ENCODE measurements at places on chromosomes 3 and 15.

DNA sequence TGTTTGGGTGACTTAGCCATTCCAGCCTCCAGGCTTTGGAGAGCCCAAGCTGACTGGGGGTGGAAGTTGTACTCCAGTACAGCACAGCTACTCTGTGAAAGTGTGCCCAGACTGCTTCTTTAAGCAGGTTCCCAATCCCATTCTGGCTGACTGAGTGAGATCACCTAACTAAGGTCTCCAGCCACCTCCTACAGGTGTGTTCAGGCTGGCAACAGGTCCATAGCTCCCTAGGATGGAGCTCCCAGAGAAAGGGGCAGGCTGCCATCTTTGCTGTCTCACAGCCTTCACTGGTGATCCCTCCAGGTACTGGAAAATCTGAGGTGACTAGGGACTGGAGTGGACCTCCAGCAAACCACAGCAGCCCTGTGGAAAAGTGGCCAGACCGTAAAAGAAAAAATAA is 445.3 kb upstream of the KCNMB2 start:
- no peak for DNase-seq

GRCh38 chr15:77753281-77753873 is 120.7 kb upstream of the LINGO1 start:
- peak; percentile 7 for DNase-seq

DNA sequence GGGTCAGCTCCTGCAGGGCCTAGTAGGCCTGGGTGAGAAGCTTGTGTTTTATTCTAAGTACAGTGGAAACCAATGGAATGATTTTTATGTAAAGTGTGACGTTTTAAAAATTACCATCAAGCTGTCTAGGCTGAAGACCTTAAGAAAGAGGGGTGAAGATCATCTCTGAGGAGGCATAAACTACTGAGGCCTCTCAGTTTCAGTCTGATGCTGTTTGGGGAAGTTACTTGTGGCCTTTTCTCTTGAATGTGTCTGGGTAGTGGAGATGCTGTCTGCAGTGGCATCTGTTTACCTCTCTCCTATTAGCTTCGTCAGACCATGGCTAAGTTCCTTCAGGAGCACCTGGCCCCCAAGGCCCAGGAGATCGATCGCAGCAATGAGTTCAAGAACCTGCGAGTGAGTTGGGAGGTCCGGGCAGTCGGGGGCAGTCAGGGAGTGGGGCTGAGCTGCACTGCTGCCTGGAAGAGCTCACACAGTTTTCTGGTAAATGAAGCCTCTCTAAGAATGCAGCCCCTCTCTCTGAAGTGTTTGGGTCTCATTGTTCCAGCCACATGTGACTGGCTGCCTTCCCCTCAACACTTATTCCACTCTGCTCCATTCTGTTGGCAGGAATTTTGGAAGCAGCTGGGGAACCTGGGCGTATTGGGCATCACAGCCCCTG is 1.9 kb downstream of the IVD start:
- peak; percentile 44 for DNase-seq

GRCh38 chr3:126202276-126202675 is 21.9 kb upstream of the ALDH1L1 start:
- DNase-seq = no peak

GRCh38 chr15:81491414-81492096 is 117.5 kb upstream of the TMC3 start:
- no peak for DNase-seq

DNA sequence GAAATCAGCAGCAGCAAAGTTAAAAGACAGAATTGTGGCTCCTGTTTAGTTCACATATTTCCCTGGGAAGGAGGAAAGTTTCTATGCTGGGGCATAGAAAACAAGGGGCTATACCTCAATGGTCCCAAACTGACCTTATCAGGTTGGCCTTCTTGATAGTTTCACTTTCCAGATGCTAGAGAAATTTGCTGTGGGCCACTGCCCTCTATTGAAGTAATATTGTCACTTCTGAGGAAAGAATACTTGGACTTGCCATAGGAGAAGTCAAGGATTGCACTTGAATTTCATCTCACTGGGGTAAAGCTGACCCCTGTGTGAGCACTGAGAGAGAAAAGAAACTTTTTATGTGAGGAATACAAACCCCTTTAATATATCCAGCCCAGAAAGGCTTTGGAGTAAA is 49.3 kb upstream of the XCR1 start:
- no peak for DNase-seq

DNA sequence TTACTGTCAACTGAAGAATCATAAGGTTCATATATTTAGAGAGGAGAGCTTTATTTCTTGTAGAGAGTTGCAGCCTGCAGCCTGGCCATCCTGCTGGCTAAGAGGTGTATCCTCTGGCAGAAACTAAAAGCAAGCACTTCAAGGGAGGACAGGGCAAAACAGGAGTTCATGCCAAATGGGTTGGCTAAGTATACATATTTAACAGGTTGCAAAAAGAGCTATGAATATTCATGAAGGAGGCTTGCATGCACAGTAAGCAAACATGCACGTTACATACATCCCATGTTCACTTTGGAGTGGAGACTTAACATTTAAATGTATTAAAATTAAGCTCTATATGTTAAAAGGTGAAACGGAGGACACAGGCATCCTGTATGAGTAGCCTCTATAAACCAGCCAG is 354.4 kb downstream of the ERC2 start:
- DNase-seq = no peak

DNA sequence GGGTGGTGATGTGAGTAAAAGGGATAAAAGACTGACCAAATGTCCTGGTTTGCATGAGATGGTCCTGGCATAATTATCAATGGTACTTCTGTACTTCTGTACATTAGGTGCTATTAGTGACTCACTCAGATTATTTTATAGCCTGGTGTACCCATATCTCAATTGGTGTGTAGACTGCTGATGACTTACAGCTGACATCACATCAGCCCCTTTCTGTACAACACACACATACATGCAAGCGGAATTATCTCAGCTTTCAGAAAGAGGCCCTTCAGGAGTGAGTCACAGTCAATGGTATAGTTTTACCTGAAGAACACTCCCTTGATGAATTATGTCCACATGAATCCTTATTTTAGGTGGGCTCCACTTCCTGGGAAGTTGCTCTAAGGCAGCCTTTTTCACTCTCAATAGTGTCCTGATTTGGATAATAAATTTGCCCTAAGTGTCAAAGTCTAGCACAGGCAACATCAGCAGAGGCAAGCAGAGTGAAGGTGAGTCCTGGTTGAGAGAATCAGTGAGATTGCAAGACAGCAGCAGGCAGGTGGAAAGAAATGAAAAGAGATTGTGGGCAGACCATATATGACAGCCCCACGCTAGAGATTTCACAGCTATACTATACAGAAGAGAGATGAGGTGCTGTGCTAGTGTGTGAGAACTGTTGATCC is 137.0 kb downstream of the ZPLD1 start:
- no peak for DNase-seq

GRCh38 chr15:89363133-89363532 is 28.5 kb upstream of the POLG start:
- no peak for DNase-seq

- no peak for DNase-seq
Measured at GRCh38 chr3:197353867-197354567, 55.6 kb upstream of the DLG1 start.

- no peak for DNase-seq
Measured at GRCh38 chr3:127754411-127755304, 67.7 kb downstream of the MGLL start.

DNA sequence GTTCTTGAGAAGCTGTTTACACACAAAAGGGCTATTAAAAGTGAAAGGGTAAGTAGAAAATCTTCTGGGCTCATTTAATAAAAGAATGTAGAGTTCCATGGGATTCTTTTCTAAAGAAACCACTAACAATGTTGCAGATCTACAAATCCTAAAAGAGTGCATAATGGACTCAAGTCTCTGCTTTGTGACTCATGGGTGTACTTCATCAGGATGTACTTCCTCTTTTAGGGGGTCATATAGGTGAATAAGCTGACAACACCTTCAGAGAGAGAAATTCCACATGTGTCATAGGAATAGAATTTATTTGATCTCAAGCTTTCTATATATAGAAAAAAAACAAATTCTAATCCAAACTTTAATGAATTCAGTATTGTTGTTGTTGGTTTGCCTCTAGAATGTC is 355.5 kb downstream of the TIGIT start:
- DNase-seq = no peak

- no peak for DNase-seq
Measured at GRCh38 chr15:60673918-60674558, 195.1 kb upstream of the ICE2 start.

DNA sequence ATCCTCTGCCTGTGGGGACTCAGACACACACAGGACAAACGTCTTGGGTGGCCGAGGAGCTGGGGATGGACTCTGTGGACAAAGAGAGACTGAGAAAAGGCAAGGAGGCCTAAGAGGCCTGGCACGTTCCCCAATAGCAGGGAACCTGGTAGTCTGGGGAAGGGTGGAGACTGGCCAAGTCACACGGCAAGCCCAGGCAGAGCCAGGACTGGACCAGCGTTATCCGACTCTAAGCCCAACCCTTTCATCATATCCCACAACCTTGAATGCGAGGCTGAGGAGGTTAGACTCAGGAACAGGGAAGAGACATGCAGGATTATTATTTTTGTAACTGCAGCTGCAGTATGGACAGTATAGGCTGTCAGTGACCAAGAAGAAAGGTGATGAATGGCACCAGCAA is 53.4 kb downstream of the SLC6A11 start:
- no peak for DNase-seq

- DNase-seq = no peak
Measured at GRCh38 chr3:197308591-197308990, 10.2 kb upstream of the DLG1 start.

DNA sequence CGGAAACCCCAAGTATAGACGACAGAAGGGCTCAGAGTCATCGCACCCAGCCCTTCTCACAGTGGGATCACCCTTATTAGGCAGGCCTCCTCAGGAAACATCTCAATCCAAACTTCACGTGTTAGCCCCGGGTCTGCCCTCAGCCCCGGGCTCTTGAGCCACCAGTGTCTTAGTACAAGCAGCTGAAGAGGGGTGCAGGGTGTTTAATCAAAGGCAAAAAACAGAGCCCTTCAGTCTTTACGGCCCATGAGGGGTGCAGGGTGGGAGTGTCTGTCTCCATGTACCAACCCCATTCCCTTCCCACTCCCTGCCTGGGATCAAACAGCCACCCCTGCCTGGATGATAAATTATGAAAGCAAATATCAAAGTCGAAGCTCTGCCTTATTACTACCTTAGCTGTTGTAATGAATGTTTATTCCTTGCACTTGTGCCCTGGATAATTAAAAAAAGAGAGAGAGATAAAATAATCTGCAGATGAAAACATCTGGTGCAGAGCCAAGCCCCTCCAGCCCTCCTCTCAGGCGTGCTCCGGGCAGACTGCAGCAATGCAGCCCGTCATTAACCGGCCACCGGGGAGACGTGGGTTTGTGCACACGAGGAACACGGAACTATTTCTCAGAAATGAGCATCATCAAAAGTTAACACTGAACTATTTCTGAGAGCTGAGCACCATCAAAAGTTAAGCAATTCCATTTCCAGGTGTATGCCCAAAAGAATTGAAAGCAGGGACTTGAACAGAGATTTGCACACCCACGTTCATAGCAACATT is 64.5 kb downstream of the ADAMTS17 start:
- no peak for DNase-seq

GRCh38 chr3:33926998-33927605 is 128.7 kb downstream of the PDCD6IP start:
- no peak for DNase-seq

DNA sequence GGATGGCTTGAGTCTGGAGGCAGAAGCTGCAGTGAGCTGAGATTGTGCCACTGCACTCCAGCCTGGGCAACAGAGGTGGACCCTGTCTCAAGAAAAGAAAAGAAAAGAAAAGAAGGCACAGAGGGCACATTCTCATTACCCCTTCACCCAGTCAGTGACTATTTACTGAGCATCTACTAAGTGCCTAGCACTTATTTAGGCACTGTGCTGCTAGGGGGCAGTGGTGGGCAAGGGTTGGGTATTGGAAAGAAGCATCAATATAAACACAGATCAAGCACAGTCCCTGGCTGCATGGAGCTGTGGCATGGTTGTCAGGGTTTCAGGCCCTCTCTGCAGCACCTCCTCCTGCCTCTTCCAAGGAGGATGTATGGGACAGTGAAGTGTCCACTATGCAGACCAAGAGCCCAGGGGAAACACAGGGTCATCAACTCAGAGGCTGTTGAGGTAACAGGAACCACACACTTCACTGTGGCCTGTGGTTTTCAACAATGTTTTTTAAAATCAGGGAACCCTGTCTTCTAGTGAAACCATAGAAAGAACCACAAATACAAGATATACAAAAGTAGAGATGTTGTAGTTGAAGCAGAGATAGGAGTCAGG is 138.5 kb downstream of the RAB11A start:
- DNase-seq = peak; percentile 19

DNA sequence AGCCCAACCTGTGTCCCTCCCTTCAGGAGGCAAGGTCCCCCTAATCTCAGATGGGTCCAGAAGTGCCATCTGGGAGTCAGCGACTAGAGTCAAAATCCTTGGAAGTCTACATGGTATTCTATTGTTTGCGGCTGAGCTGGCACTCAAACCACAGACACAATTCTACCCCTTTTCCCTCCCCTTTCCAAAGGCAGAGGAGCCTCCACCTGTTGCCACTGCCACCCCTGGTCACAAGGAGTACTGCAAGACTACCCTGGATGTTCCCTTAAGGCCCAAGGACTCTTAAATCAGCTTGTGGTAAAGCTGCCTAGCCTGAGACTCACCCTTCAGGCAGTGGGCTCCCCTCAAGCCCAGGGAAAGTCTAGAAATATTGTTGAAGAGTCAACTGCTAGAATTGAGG is 4.3 kb upstream of the OR5H6 start:
- peak; percentile 16 for DNase-seq

DNA sequence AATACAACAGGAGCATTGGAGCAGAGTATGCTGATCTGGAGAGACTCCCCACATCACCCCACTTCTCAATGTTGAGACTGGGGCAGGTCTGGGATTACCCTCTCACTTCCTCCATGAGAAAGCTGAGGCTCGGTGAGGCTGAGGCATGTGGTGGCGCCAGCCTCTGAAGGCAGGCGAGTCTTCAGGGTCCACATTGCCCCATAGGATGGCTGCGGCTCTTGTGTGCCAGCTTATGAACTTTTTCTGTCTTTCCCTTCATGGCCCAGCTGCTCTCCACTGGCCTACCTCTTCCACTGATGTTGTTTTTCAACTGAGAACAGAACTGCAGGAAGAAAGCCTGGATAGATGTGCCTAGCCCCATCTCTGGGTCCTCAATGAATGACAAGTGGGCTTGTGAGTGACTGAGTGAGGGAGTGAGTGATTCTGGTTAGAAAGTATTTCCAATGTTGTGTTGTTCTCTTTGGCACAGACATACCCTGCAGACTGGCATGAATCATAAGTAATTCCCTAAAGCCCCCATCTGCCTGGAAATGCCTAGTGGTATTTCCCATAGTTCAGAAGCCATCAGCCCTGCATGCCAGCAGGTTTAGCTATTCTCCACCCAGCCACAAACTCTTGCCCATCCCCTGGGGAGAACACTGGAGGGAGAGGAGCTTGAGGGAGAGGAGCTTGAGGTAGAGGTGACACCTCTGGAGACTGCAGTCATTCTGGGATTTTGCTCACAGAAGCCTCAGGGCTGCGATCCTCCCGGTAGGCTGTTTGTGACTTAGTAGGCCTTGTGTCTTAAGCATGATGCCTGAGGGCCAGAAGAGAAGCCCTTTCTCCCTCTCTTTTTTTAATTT is 56.9 kb downstream of the AMOTL2 start:
- DNase-seq = no peak

- DNase-seq = no peak
Measured at GRCh38 chr3:57758686-57759085, 2.6 kb downstream of the SLMAP start.

All from OCI-LY7 (cell line).